ENCODE measurements at places on chromosomes 7 and 10.

- DNase-seq = no peak
Measured at GRCh38 chr10:22856444-22857074, 71.3 kb upstream of the ARMC3 start.

DNA sequence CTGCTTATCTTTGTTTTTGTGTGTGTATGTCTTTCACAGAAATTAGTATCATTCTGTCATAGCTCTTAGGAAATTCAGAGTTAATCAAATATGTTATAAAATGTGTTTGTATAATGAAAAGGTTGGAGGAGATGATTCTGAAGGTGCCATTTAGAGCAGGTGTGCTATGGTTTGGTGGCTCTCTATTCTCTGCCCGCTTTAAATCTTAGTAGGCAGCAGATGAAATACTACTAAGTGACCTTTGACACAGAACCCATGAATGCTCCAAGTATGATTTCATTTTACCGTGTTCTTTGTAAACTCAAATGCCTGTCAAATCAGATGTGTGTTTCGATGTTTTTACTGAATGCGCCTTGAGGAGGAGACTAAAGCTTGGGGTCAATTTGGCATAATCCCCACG, 24.5 kb downstream of the ZEB1 start:
- DNase-seq = no peak

- no peak for DNase-seq
Measured at GRCh38 chr10:119575991-119576390, 20.8 kb downstream of the TIAL1 start.

- peak; percentile 42 for DNase-seq
Measured at GRCh38 chr7:18356191-18356645, 139.3 kb upstream of the HDAC9 start.

DNA sequence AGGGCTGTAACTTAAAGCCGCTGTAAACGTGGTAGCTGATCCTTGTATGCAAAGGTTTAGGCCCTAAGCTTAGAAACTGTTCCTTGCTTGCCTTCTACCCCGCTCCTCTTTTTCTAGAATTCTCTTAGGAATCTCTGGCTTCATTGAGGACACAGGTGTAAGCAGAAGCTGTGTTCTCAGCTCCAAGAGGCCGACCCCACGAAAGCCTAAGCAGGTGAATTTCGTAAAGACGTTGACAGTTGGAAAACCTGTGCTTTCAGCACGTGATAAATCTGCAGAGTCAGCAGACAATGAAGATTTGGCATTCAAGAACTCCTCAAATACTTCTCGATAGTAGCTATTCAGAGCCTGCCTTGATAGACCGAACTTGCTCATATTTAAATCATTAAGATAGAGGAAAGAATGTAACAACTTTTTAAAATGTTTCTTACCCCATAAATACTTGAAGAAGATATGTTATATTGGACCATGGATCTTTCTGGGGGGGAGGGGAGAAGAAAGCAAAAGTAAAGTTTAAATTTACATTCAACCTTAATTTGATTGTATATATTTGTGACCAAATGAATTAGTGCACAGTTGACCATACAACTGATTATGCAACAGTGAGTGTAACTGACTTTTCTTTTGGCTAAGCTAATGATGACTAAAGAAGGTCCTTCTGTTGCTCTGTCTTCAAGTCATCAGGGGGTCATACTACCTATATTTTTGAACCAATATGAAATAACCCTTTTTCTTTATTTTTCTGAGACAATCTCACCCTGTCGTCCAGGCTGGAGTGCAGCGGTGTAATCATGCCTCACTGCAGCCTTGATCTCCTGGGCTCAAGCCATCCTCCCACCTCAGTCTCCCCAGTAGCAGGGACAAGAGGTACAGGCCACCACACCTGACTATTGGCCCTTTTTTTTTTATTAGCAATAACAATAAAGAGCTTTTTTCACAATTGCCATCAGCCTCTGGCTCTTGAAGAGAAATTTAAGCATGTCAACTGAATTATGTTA, 1.2 kb upstream of the GDI2 start:
- DNase-seq = no peak

DNA sequence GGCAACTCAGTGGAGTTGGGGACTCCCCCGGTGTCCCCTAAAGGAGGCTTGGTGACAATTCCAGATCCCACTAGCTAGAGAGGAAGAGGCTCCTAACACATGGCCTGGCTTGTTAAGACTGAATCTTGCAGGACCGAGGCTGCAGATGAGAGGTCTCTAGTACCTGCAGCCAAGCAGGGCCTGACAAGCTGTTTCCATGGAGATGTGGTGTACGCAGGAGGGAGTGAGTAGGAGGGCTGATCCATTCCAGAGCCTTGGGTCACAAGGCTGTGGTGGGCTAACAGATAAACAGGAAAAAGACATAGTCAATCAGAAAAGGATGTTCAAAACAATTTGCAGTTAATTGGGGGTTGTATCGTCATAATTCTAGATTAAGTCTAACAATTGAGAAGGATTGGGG, 77.3 kb upstream of the MKLN1 start:
- no peak for DNase-seq

- DNase-seq = no peak
Measured at GRCh38 chr7:26531926-26532325, 240.3 kb downstream of the SNX10 start.

GRCh38 chr7:32069116-32069650, 1.0 kb downstream of the PDE1C start:
- no peak for DNase-seq

DNA sequence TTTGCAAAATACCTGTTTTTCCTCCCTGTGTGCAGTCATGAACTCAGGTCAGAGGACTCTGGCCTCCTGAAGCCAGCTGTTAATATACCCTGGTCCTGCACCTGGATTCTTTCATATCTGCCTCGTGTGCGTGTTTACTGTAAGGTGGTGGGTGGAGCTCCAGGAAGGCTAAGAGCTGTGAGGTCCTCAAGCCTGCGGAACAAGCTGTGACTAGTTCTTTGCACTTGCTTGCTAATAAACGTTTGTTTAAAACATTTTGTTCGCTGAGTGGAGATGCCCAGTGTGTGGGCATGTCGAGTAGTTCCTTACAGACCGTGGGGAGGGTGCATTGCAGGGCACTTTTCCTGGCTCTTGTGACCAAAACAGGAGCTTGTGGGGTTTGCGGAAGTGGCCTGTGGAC, 139.0 kb downstream of the DOCK1 start:
- DNase-seq = no peak

DNA sequence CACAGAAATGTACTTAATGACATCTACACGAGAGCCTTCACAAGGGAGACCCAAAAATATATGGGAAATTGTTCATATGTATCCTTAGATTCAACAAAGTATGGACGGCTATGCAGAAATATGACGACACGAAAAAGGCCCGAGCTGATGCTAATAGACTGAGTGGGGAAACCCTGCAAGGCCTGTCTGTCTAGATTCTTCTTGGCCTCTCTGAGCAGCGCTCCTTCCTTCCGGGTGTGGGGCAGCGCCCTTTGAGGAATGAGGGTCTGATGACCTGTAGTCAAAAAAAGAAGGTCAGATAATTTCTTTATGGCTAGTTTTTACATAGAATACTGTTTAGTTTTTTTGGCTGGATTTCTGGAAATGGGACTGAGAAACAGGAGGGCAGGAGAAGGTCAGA, 192.8 kb upstream of the AKR1E2 start:
- DNase-seq = no peak

- no peak for DNase-seq
Measured at GRCh38 chr7:122520971-122521555, 177.9 kb downstream of the RNF133 start.

DNA sequence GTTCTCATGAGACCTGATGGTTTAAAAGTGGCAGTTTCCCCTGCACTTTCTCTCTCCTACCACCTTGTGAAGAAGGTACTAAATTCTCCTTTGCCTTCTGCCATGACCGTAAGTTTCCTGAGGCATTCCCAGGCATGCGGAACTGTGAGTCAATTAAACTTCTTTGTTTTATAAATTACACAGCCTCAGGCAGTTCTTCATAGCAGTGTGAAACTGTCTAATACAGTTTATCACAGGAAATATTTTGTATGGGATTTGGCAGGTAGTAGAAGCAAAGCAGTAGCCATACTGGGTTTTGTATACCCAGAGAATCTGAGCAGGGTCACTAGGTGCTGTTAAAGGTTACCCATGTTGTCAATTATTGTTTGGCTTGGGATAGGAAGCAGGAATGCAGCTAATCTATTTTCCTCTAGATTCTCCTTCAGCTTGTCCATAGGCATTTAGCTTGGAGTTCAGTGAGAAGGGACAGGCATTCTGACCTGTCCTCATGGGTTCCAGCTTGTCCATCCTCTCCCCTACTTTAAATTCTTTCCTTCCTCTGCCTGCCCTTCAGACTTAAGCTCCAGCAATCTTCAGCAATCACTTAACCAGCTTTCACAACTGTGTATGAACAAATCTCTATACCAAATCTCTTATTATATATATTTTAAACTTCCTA, 186.7 kb downstream of the PCLO start:
- DNase-seq = no peak

DNA sequence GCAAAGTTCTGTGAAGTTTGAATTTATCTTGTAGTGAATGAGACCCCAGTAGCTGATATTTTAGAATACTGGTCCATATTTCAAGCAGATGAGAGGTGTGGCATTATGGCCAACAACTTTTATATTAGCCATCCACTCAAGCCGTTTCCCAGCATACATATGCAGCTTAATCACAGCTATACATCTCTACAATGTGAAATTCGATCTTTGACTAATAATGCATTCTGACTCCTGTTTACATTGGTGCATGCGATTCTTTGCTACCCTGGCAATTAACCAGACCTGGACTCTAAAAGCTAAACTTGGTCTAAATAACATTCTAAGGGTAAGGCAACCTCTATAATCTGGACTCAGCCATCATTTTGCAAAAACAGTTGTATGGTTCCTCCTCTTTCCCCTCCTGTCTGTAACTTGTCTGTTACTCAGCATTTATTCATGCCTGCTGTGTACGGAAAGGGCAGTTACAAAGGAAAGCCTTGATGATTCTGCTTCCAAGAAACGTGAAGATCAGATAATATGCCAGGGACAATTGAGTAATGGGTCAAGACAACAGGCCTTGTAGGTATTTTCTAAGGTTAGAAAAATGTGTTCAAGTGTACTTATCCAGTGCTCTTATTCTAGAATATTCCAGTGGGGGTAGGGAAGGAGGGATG, 50.6 kb downstream of the PNLIPRP2 start:
- DNase-seq = no peak

DNA sequence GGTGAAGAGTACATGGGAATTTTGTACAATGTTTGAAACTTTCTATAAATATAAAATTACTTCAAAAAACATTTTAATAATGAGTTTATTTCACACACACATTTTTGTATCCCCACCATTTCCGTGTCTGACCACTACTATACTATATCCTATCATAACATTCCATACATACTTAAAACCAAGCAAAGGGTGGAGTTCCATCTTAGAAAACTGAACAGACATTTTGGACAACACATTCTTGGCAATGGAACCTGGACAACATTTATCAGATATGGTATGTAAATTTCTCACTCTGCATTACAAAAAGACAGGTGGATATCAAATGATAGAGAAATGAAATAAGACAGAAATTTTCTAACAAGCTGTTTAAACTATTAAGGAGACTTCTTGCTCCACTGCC, 168.9 kb downstream of the TWIST1 start:
- no peak for DNase-seq

GRCh38 chr10:44478876-44479705, 94.2 kb upstream of the CXCL12 start:
- DNase-seq = no peak

- DNase-seq = no peak
Measured at GRCh38 chr10:105875050-105875449, 1234.0 kb downstream of the SORCS3 start.

GRCh38 chr10:132120734-132121510, 55.2 kb downstream of the JAKMIP3 start:
- no peak for DNase-seq
